Activated CD8-positive, alpha-beta memory T cell treated with anti-CD3 and anti-CD28 coated beads, Interleukin-2, amount 50 U/mL, for 48 hours (primary cell): ENCODE measurements at places on chromosomes 1 and 21.

GRCh38 chr1:56993475-56993874, 27.7 kb upstream of the C8B start:
- no peak for DNase-seq

- DNase-seq, result no peak
Measured at GRCh38 chr1:167276969-167277368, 56.3 kb downstream of the POU2F1 start.

GRCh38 chr1:24886241-24886640, 43.8 kb downstream of the RUNX3 start:
- no peak for DNase-seq

DNA sequence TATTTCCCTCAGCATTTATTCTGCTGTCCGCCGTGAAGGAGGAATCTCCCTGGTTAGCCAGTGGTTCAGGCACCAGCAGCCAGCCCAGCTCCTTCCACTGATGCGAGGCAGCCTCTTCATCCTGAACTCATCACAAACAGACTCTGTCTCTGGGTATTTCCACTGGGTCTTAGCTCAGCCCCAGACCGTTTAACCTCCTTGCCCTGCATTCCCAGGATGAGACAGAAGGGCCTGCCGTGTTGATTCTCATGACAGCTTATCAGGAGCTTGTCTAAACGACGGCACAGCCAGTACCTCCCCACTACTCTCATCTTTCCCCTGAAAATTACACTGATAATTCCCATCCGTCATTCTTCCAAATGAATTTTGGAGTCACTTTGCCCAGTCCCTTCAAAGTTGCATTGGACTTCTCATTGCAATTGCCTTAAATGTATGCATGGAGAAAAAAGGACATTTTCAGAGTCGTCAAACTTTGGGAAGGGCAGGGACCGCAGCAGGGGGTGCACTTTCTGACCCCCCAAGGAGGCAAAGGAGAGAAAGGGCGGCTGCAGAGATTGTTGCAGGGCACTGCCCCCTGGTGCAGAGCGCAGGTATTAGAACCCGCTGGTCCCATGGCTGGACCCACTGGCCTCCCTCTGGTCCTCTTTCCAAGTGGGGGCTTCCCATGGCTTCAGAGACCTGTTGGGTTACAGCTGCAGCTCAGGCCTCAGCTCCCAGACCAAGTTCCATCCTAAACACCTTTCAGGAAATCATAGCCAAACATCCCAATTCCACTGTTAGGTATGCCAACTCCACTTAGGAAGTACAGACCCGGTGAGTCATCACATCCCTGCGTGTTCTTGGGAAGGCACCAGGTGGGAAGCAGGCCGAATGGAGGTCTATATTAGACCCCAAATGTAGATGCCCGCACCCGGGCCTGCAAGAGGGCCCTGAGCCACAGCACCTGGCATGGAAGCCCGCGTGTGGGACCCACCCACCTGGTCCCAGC, 3.7 kb upstream of the MEGF6 start:
- no peak for DNase-seq

GRCh38 chr1:29677028-29678024, 441.0 kb downstream of the PTPRU start:
- DNase-seq, result peak; percentile 17

- no peak for DNase-seq
Measured at GRCh38 chr1:75908717-75909152, 23.5 kb downstream of the ASB17 start.

GRCh38 chr1:202760589-202760988, 47.6 kb downstream of the KDM5B start:
- DNase-seq, result no peak

DNA sequence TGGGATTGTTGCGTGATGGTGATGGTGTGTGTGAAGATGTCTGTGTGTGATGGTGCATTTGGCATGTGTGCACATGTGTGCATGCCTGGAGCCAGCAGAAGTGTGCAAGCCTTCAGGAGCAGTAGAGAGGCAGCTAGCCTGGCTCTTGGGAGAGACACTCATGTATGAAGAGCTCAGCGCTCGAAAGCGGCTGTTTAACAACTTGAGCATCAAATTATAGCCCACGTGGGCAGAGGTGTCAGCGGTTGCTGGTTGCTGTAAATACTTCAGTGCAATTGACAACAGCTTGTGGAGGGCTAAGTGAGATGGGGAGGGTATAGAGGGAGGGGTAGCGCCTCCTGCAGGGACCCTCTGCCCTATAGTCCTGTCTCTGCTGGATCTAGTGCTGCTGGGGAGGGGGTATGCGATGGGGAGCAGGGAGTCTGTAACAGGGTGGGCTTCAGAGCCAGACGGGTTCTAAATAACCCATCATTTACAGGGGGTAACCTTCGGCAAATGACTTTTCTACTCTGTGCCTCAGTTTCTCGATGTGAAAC, 21.5 kb downstream of the FOXD2 start:
- DNase-seq, result no peak

- no peak for DNase-seq
Measured at GRCh38 chr1:25879675-25880074, 4.2 kb upstream of the PAQR7 start.

- no peak for DNase-seq
Measured at GRCh38 chr1:24138476-24139221, 4.3 kb downstream of the IL22RA1 start.

DNA sequence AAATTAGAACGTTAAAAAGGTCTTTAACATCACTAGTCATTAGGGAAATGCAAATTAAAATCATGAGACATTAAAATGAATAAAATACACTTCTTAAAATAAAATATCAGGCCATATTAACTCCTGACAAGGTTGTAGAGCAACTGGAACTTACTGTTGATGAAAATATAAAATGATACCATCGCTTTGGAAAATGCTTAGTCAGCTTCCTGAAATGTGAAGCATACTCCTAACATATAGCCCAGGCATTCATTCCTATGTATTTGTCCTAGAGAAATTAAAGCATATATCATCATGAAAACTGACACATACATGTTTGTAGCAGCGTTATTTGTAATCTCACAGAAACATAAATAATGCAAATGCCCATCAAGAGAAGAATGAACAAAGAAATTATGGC, 211.5 kb upstream of the CHRM3 start:
- no peak for DNase-seq

- no peak for DNase-seq
Measured at GRCh38 chr1:96487394-96487793, 234.2 kb upstream of the PTBP2 start.

- no peak for DNase-seq
Measured at GRCh38 chr1:219858980-219859379, 69.4 kb downstream of the SLC30A10 start.

DNA sequence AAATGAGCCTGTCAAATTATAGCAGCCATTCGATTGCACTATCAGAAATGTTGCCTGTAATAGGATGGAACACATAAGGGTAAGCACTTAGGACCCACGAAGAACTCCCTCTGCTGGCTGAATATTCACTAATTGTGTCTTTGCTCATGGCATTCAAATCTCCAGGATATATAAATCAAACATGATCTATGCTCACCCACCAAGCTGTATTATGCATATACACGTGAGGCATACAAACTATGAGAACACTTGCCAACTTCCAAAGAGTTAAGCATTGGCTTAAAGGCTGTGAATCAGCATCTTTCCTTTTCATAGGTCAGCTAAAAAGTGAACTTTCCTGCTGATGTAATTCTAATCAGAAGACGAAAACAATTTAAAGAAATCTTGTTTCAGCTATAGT, 34.5 kb downstream of the TMPRSS15 start:
- DNase-seq, result no peak

DNA sequence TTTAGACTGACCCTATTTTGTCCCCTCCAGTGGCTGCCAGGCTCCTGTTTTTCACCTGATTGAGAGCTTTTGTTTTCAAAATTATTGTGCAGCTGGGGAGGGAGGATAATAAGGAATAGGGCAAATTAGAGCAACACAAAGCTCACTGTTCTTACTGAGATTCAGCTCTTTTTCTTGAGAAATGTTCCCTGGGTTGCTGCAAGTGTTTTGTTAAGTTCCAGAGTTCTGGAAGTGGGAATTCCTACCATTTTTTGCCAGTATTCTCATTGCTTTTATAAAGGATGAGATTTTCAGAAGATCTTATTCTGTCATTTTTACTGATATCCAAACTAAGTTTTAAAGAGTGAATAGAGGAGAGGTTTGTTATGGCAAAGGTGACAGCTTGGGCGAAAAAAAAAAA, 417.7 kb downstream of the SIPA1L2 start:
- DNase-seq, result no peak

- no peak for DNase-seq
Measured at GRCh38 chr1:236895665-236896387, 100.7 kb downstream of the MTR start.
